H9 (cell line): ENCODE measurements at places on chromosomes 7 and 10. TPM values are rescaled to one million over a fixed set of nuclear protein-coding genes. Genes with fewer than 3 reads are reported as not detected.
A peak's percentile ranks its signal among the peaks of the same experiment; 100 is the strongest.

GRCh38 chr7:76060842-76061241 is 12.9 kb downstream of the MDH2 start:
- H3K4me3 ChIP-seq: no peak overlapping the region
- no peak overlapping the region for H3K27ac ChIP-seq
- peaks cover 89% of the 10 kb centered on the region for H3K36me3 ChIP-seq
- no peak for DNase-seq
- no peaks in the 10 kb centered on the region for H3K27me3 ChIP-seq

CCDC3 gene
- total RNA-seq: 2.3 and 2.4 TPM in 2 replicates

GRCh38 chr10:3981300-3981699 is 196.3 kb upstream of the KLF6 start:
- H3K4me3 ChIP-seq: no peak overlapping the region
- peaks cover 7% of the 10 kb centered on the region for H3K36me3 ChIP-seq
- no peak for DNase-seq
- no peaks in the 10 kb centered on the region for H3K27me3 ChIP-seq
- H3K27ac ChIP-seq: no peak overlapping the region
- H3K4me1 ChIP-seq: no peaks in the 10 kb centered on the region

CLDN12 gene
- total RNA-seq: 40.1 and 42.9 TPM in 2 replicates

- no peak overlapping the region for H3K27ac ChIP-seq
- no peaks in the 10 kb centered on the region for H3K4me1 ChIP-seq
- DNase-seq: no peak
These were observed 277.9 kb downstream of the HPSE2 start for GRCh38 chr10:98957801-98958200.

DNA sequence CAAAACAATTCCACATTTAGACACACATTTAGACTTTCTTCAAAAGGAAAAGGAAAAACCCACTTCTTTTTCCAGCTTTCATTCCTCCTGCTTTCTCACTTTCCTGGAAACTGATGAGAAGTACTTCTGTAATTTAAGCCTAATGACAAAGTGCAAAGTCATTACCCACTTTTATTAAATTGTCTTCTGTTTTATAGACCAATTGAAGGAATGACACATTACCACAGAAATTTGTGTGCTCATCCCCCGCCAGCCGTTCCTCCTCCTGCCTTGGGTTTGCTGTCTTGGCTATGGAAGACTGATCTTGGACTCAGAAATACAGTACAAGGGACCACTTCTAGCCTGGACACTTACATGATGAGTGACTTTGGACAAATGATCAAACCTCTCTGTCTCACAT is 717.8 kb downstream of the SORCS3 start:
- H3K36me3 ChIP-seq: peaks cover 3% of the 10 kb centered on the region; the same call in 2 of the 3 replicates
- no peaks in the 10 kb centered on the region for H3K4me1 ChIP-seq
- H3K27ac ChIP-seq: no peak overlapping the region
- no peak overlapping the region for H3K4me3 ChIP-seq

TUBB8 gene
- 0.22 and 0.57 TPM in 2 replicates for total RNA-seq

DNA sequence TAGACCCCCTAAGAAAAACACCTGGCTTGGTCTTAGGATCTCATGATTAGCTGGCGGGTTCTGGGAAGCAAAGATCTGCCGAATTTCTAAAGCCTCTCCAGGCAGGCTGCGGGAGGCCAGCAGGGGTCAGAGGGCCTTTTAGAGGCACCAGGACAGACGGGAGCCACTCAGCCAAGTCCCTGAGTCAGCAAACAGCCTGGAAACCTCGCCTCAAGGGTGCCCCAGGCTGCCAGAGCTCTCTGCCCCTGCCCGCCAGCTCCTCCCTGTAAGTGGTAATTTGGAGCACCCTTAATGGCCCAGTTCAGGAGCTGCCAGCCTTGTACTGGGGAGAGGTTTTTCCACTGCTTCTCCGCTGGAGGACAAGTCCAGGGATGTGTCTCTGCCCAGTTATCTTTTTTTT is 88.7 kb downstream of the HIP1 start:
- no peaks in the 10 kb centered on the region; the same call in 1 of the 2 replicates for H3K4me1 ChIP-seq
- DNase-seq: peak; percentile 67
- no peaks in the 10 kb centered on the region for H3K27me3 ChIP-seq
- H3K27ac ChIP-seq: no peak overlapping the region
- no peaks in the 10 kb centered on the region for H3K36me3 ChIP-seq
- peak overlapping the region; percentile 28; the same call in 1 of the 3 replicates for H3K4me3 ChIP-seq

DNA sequence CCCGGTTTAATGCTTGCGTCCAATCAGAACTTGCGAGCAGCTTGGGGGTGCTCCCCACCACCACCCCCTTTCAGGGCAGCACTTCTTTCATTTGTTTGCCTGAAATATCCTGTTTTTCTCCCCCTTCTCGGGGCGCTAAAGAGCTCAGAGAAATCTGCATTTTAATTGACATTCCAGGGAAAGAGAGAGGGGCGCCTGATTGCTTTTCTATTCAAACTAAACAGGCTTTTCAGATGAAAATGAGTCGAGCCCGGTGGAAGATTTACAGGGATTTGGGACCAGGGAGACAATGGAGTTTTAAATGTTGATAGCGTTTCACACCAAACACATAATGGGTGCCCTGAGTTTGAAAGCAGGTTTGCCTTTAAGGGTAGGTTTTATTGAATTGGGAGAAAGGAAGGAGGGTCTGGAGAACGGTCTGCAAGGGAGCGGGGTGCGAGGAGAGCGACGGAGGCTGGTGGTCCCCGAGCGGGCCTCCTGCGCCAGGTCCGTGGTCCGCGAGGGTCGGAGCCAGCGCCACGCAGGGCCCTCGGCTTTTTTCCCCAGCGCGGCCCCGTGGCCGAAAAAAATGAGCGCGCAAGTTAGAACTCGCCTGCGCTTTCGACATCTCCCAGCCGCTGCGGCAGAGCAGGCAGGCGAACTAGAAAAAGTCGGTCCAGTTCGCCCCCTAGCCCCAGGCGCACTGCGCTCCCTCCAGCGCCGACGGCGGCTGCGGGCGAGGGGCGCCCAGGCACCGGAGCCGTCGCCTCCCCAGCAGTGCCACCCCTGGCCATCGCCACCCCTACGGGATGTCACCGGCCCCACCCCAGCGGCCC is 1.3 kb downstream of the FGFR2 start:
- peak; percentile 73 for DNase-seq
- no peaks in the 10 kb centered on the region for H3K27me3 ChIP-seq
- H3K4me1 ChIP-seq: peaks cover 18% of the 10 kb centered on the region
- H3K36me3 ChIP-seq: peaks cover 43% of the 10 kb centered on the region
- peak overlapping the region; percentile 98 for H3K27ac ChIP-seq

DNA sequence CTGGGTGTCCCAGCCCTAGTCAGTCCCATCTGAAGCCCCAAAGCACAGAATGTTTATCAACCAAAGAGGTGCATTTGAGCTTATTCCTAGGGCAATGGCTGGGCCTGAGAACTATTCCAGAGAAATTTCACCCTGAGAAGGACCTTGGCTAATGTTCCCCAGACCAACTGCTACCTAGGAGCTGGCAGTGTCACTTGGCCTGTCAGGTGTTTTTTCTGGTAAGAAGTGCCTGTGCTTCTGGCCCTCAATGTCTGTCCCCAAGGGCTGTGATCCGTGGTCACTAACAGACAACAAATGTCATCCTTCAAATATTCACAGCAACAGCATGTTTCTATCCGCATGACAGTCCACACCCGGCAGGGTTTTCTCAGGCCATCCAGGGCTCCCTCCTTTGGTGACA is 209.3 kb upstream of the FRMD4A start:
- H3K4me3 ChIP-seq: no peak overlapping the region
- H3K27ac ChIP-seq: no peak overlapping the region
- peaks cover 6% of the 10 kb centered on the region; the same call in 1 of the 2 replicates for H3K36me3 ChIP-seq
- no peaks in the 10 kb centered on the region for H3K4me1 ChIP-seq
- DNase-seq: no peak

GRCh38 chr10:58775960-58776567 is 263.4 kb downstream of the BICC1 start:
- H3K4me3 ChIP-seq: no peak overlapping the region
- H3K4me1 ChIP-seq: no peaks in the 10 kb centered on the region
- H3K27me3 ChIP-seq: no peaks in the 10 kb centered on the region
- no peak overlapping the region for H3K27ac ChIP-seq
- no peak for DNase-seq
- no peaks in the 10 kb centered on the region for H3K36me3 ChIP-seq

DNA sequence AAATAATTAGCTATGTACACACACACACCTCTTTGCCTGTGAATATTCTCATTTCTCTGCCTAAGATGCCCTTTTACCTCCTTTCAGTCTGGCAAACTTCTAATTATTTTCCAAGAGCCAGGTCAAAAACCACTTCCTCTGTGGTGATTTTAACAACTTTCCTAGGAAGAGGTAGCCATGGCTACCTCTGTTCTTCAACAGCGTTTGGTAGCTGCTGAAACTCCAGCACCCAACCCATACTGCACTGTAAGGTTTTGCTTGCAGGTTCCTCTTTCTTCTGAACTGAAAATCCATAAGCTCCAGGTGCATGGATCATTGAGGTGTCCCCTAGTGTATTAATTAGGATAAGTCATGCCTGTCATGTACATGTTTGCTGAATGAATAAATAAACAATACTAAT is 25.6 kb downstream of the NRCAM start:
- no peak for DNase-seq
- no peaks in the 10 kb centered on the region for H3K36me3 ChIP-seq
- no peaks in the 10 kb centered on the region for H3K4me1 ChIP-seq
- no peak overlapping the region for H3K27ac ChIP-seq

DNA sequence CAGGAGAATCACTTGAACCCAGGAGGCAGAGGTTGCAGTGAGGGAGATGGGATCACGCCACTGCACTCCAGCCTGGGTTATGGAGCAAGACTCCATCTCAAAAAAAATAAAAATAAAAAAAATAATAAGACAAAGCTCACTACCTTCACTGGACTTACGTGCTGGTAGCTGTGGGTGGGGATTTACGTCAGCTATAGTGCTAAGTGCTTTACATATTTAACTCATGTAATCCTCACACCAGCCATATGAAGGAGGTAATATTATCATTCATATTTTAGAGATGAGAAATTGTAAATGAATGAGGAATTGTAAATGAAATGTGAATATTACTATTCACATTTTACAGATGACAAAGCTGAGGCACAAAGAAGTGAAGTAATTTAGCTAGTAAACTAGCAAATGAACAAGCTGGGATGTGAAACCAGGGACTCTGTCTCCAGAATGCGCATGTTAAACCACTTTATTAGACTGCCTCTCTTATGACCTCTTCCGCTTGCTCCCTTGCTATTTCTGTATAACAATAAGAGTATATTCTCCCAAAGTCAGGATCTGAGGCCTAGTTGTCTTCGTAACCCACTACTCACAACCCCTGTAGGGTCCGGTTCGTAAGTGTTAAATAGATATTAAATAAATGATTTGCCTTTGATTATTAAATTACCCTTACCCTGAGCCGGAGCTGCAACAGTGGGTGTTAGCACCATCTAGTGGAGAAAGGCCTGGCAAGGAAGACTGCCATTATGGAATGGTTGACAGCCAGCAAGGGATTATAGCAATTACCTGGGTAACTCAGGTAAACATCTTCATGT is 70.2 kb downstream of the HTR7 start:
- H3K27ac ChIP-seq: no peak overlapping the region
- no peaks in the 10 kb centered on the region for H3K27me3 ChIP-seq
- H3K4me3 ChIP-seq: no peak overlapping the region
- no peaks in the 10 kb centered on the region for H3K36me3 ChIP-seq
- 0 out of 2 replicates have a peak, but pooled peaks cover 2% of the 10 kb centered on the region for H3K4me1 ChIP-seq

GNG11 gene
- total RNA-seq: 0.64 and 0.68 TPM in 2 replicates

DNA sequence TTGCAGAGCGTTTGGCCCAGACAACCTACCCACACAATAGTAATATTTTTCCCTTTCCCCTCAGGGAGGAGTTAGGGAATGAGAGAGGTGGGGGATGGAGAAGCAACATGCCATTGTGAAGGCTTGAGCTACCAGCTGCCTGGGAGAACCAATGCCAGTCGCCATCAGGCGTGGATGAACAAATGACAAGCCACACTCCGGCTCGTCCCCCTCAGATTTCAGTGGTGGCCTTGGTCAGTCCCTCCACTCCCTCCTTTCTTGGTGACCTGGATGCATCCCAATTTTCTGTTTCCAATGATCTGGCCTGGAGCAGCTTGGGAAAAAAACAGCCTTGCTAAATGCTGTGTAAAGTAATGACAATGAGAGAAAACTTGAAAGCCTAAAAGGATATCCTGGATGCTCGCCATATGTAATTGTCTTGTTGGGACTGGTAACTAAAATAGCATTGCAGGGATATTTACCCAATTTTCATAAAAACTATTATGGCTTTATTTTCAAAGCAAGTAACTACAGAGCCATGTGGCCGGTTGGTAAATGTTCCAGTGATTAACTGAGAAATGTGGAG is 110.7 kb downstream of the ICA1 start:
- H3K4me3 ChIP-seq: no peak overlapping the region
- no peaks in the 10 kb centered on the region for H3K27me3 ChIP-seq
- H3K27ac ChIP-seq: no peak overlapping the region
- no peak for DNase-seq

GRCh38 chr10:8017277-8017676 is 37.2 kb upstream of the GATA3 start:
- no peak overlapping the region for H3K27ac ChIP-seq
- DNase-seq: no peak
- H3K4me3 ChIP-seq: no peak overlapping the region
- H3K4me1 ChIP-seq: peaks cover 4% of the 10 kb centered on the region; the same call in 1 of the 2 replicates
- peaks cover 12% of the 10 kb centered on the region for H3K36me3 ChIP-seq

- no peaks in the 10 kb centered on the region for H3K36me3 ChIP-seq
- H3K4me3 ChIP-seq: no peak overlapping the region
- no peaks in the 10 kb centered on the region for H3K4me1 ChIP-seq
- H3K27me3 ChIP-seq: no peaks in the 10 kb centered on the region
- DNase-seq: no peak
- H3K27ac ChIP-seq: no peak overlapping the region
These were observed 30.7 kb downstream of the RTKN2 start for GRCh38 chr10:62237966-62238365.

DNA sequence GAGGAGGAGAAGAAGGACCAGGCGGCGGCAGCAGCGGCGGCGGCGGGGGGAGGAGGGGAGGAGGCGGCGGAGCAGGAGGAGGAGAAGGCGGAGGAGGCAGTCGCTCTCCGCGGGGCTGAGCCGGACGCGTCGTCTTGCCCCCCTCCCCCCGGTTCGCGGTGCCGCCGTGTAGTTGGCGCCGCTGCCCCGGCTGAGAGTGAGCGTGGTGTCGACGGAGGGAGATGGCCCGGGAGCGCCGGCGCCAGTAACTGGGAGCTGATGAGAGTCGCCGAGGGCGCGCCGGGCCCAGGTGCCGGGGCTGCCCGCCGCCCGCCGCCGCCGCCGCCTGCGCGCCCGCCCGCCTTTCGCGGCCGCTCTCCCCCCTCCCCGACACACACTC is 257 bp downstream of the WAC start:
- peak overlapping the region; percentile 98 for H3K4me3 ChIP-seq
- H3K4me1 ChIP-seq: no peaks in the 10 kb centered on the region
- peaks cover 38% of the 10 kb centered on the region for H3K36me3 ChIP-seq
- H3K27ac ChIP-seq: peak overlapping the region; percentile 54

DNA sequence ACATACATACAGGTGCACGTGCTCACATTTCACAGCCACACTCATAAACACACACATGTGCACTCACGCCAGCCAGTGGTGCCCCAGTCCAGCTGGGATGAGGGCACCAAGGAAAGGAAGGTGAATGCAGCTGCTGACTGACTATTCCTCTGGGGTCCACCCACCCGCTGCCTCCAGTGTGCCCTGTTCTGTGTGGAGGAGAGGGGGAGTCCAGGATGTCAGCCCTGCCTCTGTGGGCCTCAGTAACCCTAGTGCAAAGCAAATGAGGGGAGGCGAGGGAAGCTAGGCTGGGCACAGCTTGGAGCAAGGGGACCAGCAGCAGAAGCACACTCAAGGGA is 57.6 kb downstream of the YKT6 start:
- DNase-seq: no peak
- no peak overlapping the region for H3K27ac ChIP-seq
- no peaks in the 10 kb centered on the region for H3K27me3 ChIP-seq
- no peaks in the 10 kb centered on the region for H3K36me3 ChIP-seq
- H3K4me3 ChIP-seq: no peak overlapping the region
- no peaks in the 10 kb centered on the region for H3K4me1 ChIP-seq

- no peak for DNase-seq
- H3K27me3 ChIP-seq: no peaks in the 10 kb centered on the region
- no peak overlapping the region for H3K27ac ChIP-seq
- H3K4me1 ChIP-seq: peaks cover 8% of the 10 kb centered on the region; the same call in 1 of the 2 replicates
- no peak overlapping the region for H3K4me3 ChIP-seq
These were observed 67.7 kb downstream of the ZMIZ1 start for GRCh38 chr10:79136236-79137005.
